ENCODE measurements at places on chromosomes 13 and 19. TPM values are rescaled to one million over a fixed set of nuclear protein-coding genes. Genes with fewer than 3 reads are reported as not detected.

Gene IFNL1
- total RNA-seq: not detected

GRCh38 chr19:1018932-1019615, 1.8 kb downstream of the TMEM259 start:
- no peak for DNase-seq

DNA sequence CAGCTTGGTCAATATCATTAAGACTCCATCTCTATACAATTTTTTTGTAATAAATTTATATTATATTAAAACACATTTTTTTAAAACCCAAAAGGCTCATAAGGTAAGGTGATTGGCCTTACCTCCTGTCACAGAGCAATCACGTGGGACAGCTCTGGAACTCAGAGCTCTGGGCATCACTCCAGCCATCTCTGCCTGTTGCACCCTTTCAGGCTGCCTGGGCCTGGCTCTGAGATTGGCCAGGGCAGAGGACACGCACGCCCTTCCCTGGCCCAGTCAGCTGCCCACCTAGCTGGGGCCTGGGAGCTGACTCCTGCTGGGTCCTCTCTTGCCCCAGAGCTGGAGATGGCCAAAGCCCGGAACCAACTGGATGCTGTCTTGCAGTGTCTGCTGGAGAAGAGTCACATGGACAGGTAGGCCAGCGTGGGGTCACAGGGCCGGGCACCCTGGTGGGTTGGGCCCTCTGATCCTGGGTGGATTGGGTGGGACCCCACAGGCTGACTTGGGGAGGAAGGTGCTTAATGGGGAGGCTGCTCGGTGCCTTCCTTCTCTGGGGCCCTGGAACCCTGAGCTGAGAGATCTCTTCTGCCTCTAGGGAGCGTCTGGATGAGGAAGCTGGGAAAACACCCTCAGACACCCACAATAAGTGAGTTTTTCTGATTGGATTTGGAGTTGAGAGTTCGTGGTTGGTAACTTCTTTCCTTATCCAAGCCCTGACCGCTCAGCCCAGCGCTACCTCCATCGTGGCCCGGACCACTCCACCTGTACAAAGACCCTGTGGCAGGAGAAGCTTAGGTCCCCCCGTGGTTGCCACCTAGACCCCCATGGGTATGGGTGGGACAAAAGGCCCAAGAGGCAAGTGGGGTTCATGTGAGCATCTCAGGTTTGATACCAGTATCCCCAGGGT, 3.7 kb downstream of the LIN37 start:
- DNase-seq: no peak

DNA sequence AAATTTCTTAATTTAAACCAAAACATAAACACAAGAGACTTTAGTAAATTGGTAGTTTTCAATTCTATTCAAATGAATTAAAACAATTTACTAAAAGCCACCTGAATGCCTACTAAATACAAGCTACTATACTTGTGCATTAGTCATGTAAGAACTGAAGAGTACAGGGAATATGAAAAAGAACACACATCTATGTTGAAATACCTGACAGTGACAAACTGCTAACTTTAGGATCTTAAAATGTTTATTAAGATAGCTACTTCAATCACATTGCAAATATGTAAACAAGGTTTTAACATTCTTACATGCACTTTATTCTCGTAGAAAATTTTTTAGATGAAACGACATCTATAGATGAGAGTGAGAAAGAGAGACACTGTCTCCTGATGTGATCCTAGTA, 4.1 kb downstream of the SPRYD7 start:
- DNase-seq: no peak

DNA sequence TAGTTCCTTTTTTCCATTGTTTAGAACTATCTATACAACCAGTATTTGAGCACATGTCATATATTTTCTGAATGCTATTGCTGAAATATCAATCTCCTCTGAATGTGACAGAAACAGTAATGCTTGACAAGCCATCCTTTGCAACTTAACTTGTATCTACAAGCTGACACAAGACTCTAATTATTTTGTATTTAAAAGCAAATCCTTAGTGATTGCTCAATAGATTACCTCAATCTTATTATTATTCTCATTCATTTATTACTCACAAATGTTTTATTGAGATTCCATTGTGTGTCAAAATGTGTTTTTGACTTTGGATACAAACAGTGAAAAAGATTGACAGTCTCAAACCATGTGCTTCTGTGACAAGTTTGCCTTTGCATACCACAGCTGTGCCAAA, 787.8 kb upstream of the PRR20A start:
- DNase-seq: no peak

DNA sequence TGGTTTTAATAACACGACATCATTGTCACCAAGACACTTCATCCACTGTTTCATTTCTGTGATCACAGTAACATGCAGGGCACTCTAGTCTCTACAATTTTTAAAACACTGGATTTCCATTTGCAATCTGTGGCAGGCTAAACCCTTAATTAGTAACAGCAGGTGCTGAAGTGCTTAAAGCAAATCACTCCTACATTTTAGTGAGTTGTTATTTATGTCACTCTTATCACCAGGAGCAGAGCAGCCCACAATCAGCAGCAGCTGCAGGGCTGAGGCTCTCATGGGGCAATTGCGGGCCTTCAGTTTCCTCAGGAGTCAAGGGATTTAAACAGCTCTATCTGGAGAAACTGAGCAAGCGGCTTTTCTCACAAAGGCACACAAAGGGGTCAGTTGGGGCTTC, 1.6 kb downstream of the SOHLH2 start:
- no peak for DNase-seq

Gene ZIK1
- total RNA-seq: 2.4 TPM

Gene ZNF506
- total RNA-seq: 16.4 TPM

GRCh38 chr19:21498651-21499050, 6.8 kb upstream of the ZNF429 start:
- no peak for DNase-seq

- DNase-seq: no peak
Measured at GRCh38 chr13:39955560-39955959, 300.1 kb downstream of the COG6 start.

DNA sequence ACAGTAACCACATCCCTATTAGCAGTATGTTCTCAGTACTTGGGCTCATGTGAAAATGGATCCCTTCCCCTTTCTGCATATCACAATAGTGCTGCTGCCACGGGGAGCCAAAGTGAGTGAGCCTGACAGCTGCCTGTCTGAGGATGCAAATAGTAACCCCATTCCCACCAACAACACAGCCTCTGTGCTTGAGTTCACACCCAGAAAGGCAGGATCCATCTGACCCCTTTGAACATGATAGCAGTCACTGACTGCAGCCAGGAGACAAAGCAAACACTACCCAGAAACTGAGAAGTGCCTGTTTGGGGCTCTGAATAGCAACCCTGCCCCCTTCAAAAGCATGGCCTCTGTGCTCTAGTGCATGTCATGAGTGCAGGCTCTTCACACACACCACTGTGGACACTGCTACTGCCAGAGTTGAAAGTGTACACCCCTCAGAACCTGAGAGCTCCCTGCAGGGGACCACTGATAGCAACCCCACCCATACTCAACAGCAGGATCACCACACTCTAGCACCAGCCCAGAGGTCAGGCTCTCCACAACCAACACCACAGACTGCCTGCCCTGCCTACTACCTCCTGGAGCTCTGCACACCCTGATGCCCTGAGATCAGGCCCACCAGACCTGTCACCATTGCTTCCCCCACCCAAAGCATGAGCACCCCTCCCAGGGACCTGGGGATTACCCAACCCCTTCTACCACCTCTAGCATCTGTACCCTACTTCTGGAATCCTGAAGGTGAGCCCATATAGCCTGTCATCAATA, 1563.5 kb upstream of the PRR20A start:
- no peak for DNase-seq

DNA sequence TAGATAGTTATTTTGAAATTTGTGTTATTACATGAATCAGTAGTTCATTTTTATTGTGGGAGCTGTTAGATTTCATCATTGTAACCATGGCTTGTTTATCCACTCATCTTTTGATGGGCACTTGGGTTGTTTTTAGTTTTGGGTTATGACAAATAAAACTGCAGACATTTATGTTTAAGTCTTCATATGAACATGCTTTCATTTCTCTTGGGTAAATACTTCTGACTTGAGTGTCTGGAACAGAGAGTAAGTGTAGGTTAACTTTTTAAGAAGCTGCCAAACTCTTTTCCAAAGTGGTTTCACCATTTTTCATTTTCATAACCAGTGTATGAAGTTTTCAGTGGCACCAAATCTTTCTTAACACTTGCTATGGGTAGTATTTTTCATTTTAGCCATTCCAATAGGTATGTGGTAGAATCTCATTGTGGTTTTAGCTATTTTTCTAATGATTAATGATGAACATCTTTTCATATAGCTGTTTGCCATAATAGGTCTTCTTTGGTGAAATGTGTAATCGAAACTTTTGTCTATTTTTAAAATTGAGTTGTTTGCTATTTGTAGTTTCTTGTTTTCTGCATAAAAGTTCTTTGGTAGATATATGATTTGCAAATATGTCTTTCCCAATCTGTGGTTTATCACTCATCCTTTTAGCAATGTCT, 17.9 kb downstream of the SLAIN1 start:
- no peak for DNase-seq

DNA sequence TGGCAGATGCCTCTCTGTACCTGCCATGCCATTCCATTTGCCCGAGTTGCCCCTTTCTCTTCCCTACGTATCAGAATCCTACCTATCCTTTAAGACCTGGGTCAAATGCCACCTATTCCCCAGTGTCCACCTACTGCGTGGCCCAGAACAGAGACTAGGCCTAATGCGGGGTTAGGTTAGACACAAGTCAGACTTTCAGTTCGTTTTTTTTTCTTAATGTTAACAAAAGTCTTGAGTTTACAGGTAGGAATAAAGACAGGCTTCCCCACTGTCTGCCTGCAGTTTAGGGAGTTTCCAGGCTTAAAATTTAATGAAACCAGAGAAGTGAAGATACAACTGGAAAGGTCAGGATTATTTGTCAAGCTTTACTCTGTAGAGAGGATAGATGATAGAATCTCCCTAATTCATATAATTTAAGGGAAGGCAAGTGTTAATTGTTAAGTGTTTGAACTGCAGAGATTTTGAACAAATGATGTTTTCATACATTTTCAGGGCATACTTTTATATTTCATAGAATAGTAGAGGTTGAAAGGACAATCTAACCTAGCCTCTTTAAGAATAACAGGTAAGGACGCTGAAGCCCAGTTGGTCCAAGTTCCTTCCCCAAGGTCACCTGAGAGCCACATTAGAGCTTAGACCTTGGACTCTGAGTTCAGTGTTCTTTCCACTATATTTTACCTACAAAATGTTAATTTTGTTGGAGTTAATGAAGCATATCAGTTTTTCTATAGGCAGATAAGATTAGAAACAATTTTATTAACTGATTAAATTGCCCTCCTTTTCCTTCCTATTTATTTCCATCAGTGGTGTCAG, 35.8 kb downstream of the FRY start:
- DNase-seq: no peak

GRCh38 chr19:14409146-14410023, 9.8 kb downstream of the DDX39A start:
- no peak for DNase-seq

- DNase-seq: no peak
Measured at GRCh38 chr13:81393721-81394120, 1052.8 kb upstream of the SPRY2 start.

Gene KLK13
- total RNA-seq: not detected

- no peak for DNase-seq
Measured at GRCh38 chr13:101846701-101847100, 394.2 kb downstream of the ITGBL1 start.

- no peak for DNase-seq
Measured at GRCh38 chr19:7519361-7520130, 2.9 kb upstream of the MCOLN1 start.

DNA sequence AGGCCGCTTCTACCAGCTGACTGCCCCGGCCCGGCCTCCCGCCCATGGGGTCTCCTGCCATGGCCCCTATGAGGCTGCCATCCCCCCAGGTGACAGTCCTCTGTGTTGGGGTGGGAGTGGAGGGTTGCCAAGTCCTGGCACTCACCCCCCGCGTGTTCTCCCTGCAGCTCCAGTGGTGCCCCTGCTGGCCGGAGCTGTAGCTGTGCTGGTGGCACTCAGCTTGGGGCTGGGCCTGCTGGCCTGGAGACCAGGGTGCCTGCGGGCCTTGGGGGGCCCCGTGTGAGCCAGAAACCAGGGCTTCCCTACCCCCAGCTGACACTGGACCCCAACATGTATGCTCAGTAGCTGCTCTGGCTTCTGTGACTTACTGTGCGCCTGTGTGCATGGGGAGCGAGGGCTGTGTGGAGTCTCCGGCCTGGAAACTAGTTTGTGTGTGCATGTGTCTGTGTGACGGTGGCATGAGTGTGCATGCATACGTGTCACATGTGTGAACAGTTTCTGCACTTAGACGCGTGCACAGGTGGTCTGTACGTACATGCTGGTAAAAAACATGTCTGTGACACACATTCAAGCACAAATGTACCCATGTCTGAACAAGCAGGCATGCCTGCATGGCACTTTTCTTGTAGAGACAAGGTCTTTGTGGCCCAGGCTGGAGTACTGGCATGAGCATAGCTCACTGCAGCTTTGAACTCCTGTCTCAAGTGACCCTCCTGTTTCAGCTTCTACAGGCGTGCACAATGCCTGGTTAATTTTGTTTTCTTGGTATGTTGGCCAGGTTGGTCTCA, 4.9 kb downstream of the ACP4 start:
- DNase-seq: no peak

DNA sequence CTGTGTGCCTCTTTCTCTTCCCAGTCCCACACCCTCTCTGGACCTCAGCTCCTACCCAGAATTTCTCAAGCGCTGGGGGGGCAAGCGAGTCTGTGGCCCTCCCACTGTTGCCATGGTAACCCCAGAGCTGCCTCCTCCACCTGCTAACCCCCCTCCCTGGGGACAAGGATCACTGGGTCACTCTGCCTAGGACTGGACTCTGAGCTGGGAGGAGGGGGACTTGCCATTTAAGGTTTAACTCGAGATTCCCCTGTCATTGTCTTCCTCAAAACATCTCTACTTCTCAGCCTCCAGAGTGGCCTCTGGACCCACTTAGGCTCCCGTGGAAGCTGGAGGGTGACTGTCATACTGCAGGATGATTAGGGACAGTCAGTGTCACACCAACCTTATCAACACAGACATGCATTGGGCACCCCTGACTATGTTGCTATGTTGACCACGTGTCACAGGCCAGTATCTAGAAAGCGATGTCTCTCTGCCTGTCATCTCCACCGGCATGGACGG, 2.2 kb downstream of the PALM3 start:
- DNase-seq: no peak

Gene ICAM5
- total RNA-seq: 1.2 TPM

Gene GAMT
- 8.4 TPM for total RNA-seq

- no peak for DNase-seq
Measured at GRCh38 chr19:58001895-58002369, 688 bp downstream of the ZNF606 start.

- no peak for DNase-seq
Measured at GRCh38 chr13:30719525-30719914, 15.8 kb upstream of the ALOX5AP start.

Measured in mesenteric fat pad (tissue), 1 donor.